ENCODE measurements at places on chromosomes 7 and 10.

DNA sequence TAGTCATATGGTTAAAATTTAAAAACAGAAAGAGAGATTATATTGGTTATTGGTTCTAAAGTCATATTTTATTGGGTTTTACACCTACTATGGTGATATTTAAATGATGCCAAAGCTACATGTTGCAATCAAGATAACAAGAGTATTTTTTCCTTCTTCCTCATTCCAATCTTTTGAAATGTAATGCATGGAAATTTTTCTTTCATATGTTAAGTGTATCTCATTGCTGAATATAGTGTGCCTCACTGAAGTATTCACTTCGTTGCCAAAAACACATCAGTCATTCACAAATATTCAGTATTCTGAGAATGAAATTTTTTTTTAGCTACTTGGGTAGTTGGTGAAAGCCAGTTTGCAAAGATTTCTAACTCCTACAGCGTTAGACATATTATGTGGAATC, 19.5 kb downstream of the HDAC9 start:
- no peak for DNase-seq

DNA sequence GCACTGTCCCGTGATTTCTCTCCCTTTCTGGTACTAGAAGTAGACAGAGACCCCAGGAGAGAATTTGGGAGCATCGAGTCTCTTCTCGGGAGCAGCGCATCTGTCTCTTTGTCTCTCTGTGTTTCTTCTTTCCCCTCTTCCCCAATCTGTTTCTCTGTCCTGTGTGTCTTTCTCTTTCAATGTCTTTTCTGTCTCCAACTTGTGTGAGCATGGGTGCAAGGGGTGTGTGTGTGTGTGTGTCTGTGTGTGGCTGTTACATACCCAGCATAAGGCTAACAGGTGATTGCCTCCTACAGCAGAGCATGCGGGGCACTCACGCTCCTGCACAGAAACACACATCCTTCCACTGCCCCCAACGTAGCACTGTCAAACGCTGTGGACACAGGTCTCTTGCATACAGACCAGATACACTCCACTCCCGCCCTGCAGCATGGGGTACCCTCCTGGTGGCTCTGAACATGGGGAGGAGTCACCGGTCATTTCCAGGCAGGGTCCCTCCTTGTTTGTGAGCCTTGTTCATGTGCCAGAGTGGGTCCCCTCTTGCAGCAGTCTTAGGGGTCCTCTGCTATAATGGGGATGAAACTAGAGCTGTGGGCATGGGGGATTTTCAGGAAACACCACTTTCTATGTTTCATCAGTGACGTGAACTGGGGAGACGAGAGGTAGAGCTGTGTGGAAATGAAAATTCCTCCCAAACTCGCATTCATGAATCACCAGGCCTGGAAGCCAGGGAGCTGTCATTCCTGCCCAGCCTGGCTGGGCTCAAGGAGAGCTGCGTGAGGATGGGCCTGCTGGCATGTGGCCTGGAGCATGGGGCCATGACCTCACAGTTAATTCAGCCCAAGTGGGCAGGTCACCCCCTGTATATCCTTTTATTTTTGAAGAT, 980 bp downstream of the ADAMTS14 start:
- no peak for DNase-seq

DNA sequence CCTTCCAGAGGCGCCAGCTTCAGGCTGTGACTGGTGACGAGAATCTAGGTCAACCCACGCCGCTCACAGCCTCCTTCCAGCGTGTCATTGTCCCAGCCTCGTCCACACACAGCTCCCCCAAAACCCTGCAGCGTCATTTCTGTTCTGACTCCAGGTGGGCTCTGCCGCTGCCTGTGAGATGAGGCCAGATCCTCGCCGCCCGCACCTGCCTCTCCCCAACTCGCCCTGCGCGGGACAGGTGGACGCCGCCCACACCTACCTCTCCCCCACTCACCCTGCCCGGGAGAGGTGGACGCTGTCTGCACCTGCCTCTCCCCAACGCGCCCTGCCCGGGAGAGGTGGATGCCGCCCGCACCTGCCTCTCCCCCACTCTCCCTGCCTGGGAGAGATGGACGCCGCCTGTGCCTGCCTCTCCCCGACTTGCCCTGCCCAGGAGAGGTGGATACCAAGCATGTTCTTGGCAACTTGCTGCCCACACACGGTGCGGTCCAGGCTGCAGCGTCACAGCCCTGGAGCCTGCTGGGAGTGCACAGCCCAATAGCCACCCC, 32.0 kb upstream of the CFAP46 start:
- DNase-seq: no peak

DNA sequence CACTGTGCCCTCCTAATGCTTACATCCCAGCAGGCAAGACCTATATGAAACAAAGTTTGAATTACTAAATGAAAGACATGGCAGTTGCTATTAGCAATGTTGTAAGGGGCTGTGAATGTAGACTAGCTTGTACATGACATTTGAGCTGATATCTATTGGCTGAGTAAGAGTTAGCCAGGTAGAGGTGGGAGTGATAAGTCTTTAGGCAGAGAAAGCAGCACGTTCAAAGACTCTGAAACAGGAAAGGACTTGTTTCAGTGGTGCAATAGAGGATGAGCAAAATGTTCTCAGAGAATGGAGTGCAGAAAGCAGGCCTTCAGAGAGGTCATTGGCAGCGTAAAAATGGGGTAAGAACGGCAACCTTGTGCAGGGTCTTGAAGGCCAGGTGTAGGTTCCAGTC, 687.6 kb downstream of the AUTS2 start:
- DNase-seq: no peak

- no peak for DNase-seq
Measured at GRCh38 chr7:117666689-117667088, 186.9 kb downstream of the CFTR start.

DNA sequence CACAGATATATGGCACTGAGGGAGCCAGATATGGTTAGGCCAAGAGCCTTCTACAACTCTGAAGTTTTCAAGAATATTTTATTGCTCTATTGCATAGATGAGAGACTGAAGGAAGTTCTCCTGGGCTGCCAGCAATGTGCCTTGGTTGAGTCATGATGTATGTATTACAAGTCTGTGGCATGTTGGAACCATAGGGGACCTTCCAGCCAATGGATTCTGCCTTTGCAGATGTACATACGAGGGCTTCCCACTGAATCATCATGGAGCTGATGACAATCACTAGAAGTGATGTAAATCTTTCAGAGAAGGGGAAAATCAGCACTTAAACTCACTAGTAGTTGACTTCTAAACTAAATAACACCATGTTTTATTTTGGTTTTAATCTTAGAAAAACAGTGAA, 419.5 kb downstream of the PHTF2 start:
- no peak for DNase-seq

- DNase-seq: no peak
Measured at GRCh38 chr7:47941136-47941844, 7.0 kb downstream of the PKD1L1 start.

GRCh38 chr10:124517931-124518330, 56.3 kb downstream of the LHPP start:
- no peak for DNase-seq

GRCh38 chr10:35661236-35661635, 19.1 kb upstream of the FZD8 start:
- DNase-seq: no peak
